ENCODE measurements at places on chromosomes 6 and 20.

DNA sequence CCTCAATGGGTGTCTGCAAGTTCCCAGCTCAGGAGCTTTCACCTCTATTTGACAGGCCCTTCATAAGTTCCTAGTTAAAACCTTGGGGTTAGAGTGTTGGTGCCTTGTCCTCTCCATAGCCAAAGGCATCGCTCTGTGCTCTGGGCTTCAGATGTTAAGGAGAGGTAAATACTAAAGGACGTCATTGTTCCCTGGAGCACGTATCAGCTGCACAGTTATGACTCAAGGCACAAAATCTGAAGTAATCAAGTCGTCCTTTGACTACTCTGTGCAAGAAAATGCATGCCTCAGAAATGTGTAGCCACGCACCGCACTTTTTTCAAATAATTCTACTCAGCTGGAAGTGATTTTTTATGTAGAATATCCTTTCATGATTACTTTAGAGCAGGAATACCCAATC, 240.8 kb upstream of the QKI start:
- no peak for DNase-seq

GRCh38 chr6:38815250-38815649, 100.1 kb downstream of the DNAH8 start:
- DNase-seq = no peak

DNA sequence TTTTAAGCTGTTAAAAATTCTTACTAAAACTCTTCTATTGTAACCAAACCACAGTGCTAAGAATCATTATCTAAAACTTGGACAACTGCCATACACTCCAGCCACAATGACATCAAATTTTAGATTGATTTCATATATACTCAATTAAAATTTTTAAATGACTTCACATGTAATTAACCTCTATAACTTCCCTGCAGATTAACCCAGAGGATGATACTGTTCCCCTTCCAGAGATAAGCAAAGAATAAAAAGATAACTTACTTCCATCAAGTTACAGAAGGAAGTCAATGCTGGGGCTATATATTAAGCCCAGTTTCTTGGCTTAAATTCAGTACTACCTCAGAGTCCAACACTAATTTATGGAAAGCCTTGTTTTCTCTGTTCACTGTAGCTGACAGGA, 71.3 kb downstream of the ARHGAP18 start:
- DNase-seq = no peak

DNA sequence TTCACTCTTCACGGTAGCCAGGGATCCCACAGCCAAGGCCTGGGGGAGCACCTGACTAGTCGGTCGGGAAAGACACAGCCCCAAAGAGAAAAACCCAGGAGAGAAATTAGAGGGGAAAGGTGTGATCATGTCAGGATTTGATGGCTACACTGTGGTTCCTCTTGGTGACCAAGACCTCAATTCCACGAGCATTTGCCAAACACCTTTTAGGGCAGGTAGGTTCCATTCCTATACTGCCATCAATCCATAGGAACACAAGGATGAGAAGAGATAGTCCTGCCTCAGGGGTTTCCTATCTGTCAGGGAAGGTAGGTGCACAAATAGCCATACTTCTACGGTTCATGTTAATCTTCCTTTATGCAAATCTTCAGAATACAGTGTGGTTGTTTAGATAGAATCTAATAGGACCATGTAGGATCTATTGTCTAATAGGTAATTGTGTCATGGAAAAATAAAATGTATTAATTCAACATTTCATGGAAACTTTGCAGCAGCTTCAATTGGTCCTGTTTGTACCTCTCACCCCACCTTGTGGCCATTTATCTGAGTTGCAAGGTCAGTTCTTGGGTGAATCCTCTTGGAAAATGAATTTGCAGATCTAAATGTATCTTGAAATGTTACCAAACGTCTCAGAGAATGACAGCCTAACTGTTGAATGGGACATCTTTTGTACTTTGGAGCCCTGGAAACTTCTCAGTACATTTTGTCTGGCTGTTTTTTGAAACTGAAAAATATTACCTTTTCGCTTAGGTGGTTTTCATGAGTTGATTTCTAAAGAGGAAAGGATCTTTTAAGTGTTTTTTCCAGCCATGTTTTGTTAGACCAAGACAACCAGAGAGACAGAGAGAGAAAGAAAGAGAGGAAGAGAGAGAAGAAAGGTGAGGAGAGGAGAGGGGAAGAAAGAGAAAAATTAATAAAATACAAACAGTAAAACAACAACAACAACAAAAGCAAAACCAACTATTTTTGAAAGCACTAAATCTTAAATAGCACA, 33.7 kb upstream of the IYD start:
- DNase-seq = peak; percentile 58

- DNase-seq = no peak
Measured at GRCh38 chr6:55776113-55776512, 99.3 kb downstream of the BMP5 start.

GRCh38 chr6:44009425-44010321, 117.6 kb downstream of the MRPL14 start:
- DNase-seq = no peak

DNA sequence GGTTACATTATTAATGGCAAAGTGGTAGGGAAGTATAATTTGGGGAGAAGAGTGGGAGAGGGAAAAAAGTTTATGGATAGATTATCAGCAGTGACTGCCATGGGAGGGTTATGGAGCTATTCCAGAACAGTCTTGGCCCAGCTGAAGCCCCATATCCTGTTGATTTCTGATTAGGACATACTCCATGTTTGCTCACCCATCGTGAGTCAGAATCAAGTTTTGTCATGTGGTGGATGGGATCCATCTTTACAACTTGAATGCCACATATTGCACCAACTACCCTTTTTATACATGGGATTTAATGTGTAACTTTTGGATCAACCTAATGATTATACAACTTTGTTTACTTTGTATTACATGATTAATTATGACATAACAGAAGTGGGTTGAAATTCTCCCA, 217.0 kb downstream of the HAO1 start:
- DNase-seq = no peak

GRCh38 chr6:163180874-163181541, 233.5 kb upstream of the QKI start:
- no peak for DNase-seq

GRCh38 chr6:100761841-100762240, 119.3 kb downstream of the ASCC3 start:
- DNase-seq = no peak

- DNase-seq = no peak
Measured at GRCh38 chr20:20286061-20286460, 81.8 kb upstream of the INSM1 start.

- no peak for DNase-seq
Measured at GRCh38 chr6:127182501-127182900, 64.0 kb downstream of the RSPO3 start.

- peak; percentile 40 for DNase-seq
Measured at GRCh38 chr6:27532820-27533538, 60.1 kb upstream of the ZNF184 start.

- DNase-seq = no peak
Measured at GRCh38 chr6:118892355-118892991, 1.5 kb upstream of the ASF1A start.

- DNase-seq = no peak
Measured at GRCh38 chr6:13407709-13408695, 79.4 kb downstream of the GFOD1 start.

- DNase-seq = no peak
Measured at GRCh38 chr20:39152126-39152525, 190.0 kb downstream of the DHX35 start.

- DNase-seq = no peak
Measured at GRCh38 chr6:166737261-166737660, 110.2 kb upstream of the RPS6KA2 start.

DNA sequence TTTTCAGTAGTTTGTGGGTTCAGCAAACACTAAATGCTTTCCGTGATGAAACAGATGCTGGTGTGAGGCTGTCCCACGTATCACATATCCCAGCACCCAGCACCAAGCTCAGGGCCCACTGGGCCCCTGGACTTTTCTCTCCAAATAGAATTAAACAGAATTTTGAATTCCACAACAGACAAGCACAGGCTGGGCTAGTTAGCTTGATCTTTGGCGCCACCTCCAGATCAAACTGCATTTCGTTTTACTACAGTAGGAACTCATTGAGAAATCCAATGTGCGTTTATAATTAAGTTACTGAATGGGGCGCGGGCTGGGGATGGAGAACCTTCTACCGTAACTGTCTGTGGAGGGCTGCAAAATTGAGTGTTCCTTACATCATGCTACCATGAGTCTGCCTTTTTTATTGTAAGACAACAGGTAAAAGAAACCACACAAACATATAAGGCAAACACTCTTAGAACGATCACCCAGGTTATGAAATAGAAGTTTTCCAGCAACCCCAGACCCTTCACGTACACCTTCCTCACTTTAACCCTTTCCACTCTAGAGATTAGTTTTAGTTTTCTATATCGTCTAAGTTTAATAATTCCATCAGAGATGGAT, 107.8 kb downstream of the ZFP64 start:
- DNase-seq = peak; percentile 53
